ENCODE measurements at places on chromosomes 1 and 21.
A peak's percentile ranks its signal among the peaks of the same experiment; 100 is the strongest.

- DNase-seq = no peak
Measured at GRCh38 chr1:59096501-59096900, 200.4 kb upstream of the FGGY start.

- DNase-seq = no peak
Measured at GRCh38 chr1:164770131-164770529, 211.1 kb downstream of the PBX1 start.

GRCh38 chr1:100721526-100722207 lies 2.1 kb downstream of the VCAM1 start:
- no peak for DNase-seq

DNA sequence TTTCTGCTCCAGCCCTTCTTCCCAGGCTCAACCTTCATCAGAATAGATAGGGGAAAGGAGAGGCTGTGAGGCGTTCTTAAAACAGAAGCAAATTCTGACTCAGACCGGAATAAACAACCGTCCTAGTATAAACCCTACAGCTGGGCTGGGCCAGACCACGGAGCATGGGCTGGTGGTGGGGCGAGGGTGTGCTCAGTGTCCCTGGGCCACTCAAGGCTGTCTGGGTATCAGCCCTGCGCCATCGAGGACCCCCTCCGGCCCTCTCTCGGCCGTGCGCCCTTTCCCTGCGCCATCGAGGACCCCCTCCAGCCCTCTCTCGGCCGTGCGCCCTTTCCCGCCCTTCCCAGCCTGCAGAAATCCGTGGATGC lies 36.0 kb downstream of the CAPN2 start:
- no peak for DNase-seq

DNA sequence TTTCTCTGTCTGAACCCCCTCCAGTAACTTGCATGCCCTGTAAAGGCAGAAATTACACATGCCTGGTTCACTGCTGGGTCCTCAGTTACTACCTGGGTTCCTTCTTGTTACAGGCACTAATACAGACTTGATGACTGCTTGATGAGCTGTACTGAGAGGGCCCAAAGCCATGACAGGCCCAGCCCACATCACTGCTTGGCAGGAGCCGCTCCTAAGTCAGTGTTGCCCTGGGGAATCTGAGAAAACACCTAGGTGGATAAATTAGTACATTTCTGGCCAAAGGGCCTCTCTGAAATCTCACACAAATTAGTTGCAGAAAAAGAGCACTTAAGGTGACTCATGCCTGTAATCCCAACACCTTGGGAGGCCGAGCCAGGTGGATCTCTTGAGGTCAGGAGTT lies 37.8 kb upstream of the IRF2BP2 start:
- DNase-seq = no peak

GRCh38 chr1:204673209-204673608 lies 12.3 kb downstream of the LRRN2 start:
- no peak for DNase-seq

- no peak for DNase-seq
Measured at GRCh38 chr1:222329493-222330045, 218.3 kb downstream of the HHIPL2 start.

GRCh38 chr1:196535727-196536126 lies 72.5 kb downstream of the KCNT2 start:
- DNase-seq = no peak

DNA sequence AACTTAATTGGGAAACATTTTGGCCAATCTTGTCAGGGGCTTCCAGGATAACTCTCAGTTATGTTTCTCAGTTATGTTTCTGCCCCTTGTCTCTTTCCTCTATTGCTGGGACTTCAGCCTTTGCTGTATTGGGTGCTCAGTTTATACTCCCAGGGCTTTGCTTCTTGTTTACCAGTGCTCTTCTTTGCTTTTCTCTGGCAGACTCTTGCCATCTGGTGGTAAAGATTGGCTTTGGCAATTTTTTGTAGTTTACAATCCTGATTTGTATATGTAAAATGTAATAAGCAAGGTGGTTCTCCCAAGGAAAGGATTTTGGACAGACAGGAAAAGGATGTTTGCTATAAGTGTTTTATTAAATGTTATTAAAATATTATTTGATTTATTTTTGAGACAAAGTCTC lies 37.9 kb downstream of the FABP3 start:
- DNase-seq = peak; percentile 43

- no peak for DNase-seq
Measured at GRCh38 chr1:32345289-32345827, 9.3 kb upstream of the MARCKSL1 start.

GRCh38 chr21:42384156-42384945 lies 11.5 kb downstream of the TMPRSS3 start:
- no peak for DNase-seq

Data from putamen (tissue), 1 donor.